Stimulated activated CD8-positive, alpha-beta memory T cell treated with anti-CD3 and anti-CD28 coated beads, Interleukin-4, amount 100 ng/mL, for 1 hour (primary cell): ENCODE measurements at places on chromosomes 4 and X.

DNA sequence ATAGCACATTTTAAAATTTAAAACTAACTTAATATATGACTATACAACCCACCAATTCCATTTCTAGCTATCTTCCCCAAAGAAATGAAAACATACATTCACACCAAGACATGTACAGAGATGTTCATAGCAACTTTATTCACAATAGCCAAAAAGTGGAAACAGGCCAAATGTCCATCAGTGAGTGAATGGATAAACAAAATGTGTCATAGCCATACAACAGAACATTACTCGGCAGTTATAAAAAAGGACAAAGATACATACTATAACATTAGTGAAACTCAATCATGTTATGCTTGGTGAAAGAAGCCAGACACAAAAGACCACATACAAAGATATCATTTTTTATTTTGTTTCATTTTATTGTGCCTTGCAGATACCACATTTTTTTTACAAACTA lies 396.8 kb downstream of the PACRGL start:
- no peak for DNase-seq

- DNase-seq = no peak
Measured at GRCh38 chrX:120697053-120697452, 67.2 kb upstream of the C1GALT1C1 start.

DNA sequence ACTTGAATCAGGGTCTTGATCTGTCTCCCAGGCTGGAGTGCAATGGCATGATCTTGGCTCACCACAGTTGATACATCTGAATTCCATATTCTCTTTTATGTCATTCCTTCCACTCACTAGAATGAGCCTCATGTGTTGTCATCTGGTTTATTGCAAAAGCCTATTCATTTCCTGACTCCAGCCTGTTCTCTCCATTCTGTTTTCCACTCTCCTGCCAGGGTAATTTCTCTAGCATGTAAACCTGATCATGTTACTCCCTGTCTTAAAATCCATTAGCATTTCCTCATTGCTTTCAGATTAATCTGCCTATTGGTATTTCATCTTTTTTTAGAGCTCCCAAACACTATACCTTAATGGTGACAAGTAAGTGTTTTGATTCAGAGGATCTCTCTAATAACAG lies 4.3 kb upstream of the DDX60L start:
- no peak for DNase-seq

- DNase-seq = no peak
Measured at GRCh38 chrX:10582945-10583344, 37.4 kb downstream of the MID1 start.

- no peak for DNase-seq
Measured at GRCh38 chrX:152821145-152821765, 9.3 kb downstream of the CETN2 start.

GRCh38 chr4:128347175-128347868 lies 59.7 kb upstream of the PGRMC2 start:
- DNase-seq = no peak

DNA sequence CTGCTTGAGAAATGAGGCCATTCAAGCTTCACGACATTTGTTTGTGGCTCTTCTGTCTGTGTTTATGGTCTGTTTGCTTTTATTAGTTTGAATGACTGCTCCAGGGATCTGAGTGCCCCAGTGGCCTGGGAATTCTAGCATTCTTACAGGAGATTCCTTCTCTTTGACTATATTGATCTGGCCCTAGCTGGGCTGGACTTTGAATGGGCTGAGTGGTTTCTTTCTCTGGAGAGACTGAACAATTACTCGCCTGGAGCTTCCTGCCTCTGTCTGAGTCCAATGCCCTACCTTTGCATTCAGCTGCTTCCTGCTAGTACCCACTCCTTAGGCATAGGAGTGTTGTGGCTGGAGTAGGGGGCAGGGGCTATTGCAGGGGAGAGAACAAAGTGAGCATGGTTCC lies 51.2 kb upstream of the EDA start:
- no peak for DNase-seq

DNA sequence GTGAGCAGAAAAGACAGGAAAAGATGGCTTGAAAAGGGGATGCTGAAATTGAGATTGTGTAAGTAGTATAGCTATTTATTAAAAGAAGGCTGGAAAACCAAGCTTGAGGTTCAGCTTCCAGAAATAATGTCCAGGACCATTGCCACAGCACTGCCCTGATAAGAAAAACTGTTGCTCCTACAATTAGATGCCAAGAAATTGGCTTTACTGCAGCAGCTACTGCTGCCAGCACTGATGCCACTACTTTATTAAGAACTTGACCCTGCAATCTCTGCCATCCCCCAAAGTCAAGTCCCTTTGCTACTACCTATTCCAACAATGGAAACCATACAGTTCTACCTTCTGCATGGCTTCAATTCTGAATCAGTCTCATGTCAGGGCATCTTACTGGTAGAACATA lies 130.0 kb upstream of the VAMP7 start:
- no peak for DNase-seq

GRCh38 chr4:47010912-47011446 lies 17.6 kb upstream of the GABRA4 start:
- no peak for DNase-seq

- no peak for DNase-seq
Measured at GRCh38 chr4:5019796-5020195, 538 bp upstream of the CYTL1 start.

DNA sequence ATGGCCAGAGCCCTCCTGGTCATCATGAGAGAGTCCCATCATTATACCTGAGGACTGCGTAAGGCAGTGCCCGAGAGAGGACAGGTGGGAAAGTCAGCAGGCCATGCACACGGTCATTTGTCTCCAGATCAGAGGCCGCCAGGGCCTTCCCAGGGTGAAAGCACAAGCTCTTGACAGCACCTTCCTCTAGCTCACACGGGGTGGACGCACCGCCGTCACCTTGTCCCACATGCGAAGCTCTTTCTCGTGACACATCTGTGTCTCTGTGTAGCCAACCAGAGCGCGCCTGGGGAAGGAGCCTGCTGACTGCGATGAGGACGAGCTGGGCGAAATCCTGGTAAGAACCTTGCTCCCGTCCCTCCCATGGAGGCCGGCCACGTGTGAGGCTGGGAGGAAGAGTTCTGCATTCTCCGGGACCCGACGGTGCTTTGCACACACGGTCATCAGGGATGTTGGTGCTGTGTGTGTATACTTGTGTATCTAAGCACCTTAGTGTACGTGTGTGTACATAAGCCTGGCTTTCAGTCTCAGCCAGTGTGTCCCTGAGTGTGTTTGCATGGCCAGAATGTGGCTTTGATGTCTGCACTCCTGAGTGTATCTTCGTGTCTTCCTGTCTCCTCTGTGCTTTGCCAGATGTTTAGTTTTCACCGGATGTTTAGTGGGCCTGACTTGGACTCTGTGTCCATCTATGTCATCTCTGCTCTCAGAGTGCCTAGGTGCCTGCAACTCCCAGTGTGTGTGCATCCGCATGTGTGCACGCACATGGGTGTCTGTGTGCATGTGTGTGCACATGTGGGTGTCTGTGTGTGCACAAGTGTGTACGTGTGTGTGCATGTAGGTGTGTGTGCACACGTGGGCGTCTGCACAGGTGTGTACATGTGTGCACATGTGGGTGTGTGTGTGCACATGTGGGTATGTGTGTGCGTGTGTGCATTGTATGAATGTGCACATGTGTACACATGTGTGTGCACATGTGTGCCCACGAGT lies 15.1 kb downstream of the ATP5ME start:
- DNase-seq = no peak

DNA sequence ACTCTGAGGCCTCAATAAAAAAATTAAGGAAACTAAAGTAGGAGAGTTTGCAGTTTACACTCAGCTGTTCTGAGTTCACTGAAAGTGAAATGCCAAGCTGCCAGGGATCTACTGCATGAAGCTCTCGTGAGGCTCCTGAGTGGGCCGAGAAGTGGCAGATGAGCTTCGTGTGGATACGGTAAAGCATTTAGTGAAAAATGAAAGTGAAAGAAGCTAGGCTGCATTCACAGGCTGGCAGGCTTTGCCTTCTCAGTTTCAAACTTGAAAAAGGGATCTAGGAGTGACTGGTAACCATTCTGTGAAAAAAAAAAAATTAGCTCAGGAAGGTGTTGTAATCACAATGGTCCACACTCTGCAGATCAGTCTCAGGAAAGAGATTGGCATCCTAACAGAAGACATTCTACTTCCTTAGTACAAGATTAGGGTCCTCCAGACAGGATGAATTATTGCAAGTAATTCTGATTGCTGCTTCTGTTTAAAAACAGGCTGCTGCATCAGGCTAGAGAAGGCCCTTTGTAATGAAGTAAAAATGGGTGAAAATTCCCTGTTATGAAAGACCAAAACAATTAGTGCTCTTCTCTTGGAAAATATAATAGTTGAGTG lies 679.9 kb downstream of the RPA4 start:
- peak; percentile 11 for DNase-seq

- no peak for DNase-seq
Measured at GRCh38 chr4:184408021-184408683, 66.2 kb downstream of the IRF2 start.

- DNase-seq = no peak
Measured at GRCh38 chr4:184014301-184014700, 109.2 kb downstream of the STOX2 start.

GRCh38 chr4:157550028-157550427 lies 329.5 kb downstream of the GRIA2 start:
- DNase-seq = no peak

DNA sequence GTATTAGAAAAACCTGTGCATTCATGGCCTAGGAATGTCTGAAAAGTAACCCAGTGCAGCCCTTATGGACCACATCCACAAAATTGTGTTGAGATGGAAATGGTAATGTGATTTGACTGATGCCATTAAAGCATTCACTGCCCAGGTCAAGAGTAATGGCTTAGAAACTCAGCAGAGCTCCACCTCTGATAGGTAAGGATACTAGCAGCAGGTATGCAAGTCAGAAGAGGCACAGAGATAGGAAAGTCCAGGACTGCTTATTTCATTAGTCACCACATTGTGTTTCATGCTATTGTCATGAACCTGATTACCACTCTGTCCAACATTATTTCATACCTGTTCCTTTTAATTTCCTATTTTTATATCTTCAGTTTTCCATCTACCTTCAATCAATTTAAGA lies 2042.2 kb downstream of the ARAP2 start:
- no peak for DNase-seq

- no peak for DNase-seq
Measured at GRCh38 chr4:8542776-8543525, 37.2 kb upstream of the GPR78 start.

- DNase-seq = no peak
Measured at GRCh38 chr4:48945981-48946380, 39.4 kb upstream of the OCIAD2 start.

- no peak for DNase-seq
Measured at GRCh38 chr4:105710678-105711077, 2.1 kb downstream of the GSTCD start.

GRCh38 chr4:13294961-13295605 lies 189.1 kb downstream of the RAB28 start:
- no peak for DNase-seq

- DNase-seq = no peak
Measured at GRCh38 chr4:157999723-158000122, 173.1 kb downstream of the GASK1B start.

GRCh38 chr4:123034023-123034422 lies 111.6 kb upstream of the NUDT6 start:
- no peak for DNase-seq

GRCh38 chr4:167109859-167110258 lies 124.4 kb downstream of the SPOCK3 start:
- DNase-seq = no peak

- DNase-seq = no peak
Measured at GRCh38 chr4:43481526-43481925, 589.0 kb downstream of the GRXCR1 start.

DNA sequence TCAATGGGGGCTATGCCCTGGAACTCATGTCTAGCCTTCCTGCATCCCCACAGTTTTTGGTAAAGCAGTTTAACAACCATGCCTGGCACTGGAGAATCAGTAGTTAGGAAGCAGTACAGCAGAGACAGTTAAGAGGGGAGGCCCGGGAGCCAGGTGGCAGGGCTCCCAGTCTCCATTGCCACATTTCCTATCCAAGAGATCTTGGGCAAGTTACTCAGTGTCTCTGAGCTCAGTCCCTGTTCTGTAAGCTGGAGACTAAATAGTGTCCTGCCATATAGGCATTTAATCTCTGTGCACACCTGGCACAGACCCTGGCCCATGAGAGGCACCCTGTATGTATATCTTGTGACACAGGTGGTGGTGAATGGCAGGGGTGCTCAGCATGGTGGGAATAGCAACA lies 156.1 kb upstream of the EOLA2 start:
- no peak for DNase-seq

GRCh38 chrX:139890991-139891700 lies 41.7 kb downstream of the ATP11C start:
- no peak for DNase-seq

- no peak for DNase-seq
Measured at GRCh38 chrX:38552721-38553120, 8.6 kb upstream of the TSPAN7 start.

- DNase-seq = no peak
Measured at GRCh38 chr4:90584051-90584450, 456.9 kb downstream of the CCSER1 start.

- no peak for DNase-seq
Measured at GRCh38 chr4:140947506-140947905, 185.8 kb downstream of the RNF150 start.

GRCh38 chrX:119762718-119763117 lies 4.3 kb downstream of the SOWAHD start:
- DNase-seq = no peak

DNA sequence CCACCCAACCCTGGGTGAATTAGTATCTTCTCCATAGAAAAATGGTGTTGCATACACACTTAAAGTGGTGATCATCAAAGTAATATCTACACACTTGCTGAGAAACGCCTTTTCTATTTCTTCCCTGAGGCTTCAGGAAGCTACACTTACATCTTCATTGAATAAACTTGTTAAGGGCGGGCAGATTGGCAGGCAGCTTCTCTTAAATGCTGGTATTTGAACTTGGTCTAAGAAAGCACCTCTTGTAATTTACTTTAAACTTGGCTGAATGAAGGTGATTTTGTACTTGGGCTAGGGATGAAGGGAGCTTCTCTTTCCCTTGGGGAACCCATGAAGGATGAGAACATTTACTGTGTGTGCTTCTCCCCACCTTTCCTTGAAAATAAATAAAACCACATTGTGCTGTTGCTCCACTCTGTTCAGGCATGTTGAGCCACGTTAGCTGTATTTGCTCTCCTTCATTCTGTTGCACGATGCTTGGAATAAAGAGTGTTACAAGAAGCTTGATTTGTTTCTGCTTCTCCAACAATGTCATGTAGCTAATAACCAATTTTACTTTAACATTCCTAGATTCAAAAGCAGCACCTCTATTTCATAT lies 430.1 kb downstream of the ANKRD50 start:
- DNase-seq = no peak

DNA sequence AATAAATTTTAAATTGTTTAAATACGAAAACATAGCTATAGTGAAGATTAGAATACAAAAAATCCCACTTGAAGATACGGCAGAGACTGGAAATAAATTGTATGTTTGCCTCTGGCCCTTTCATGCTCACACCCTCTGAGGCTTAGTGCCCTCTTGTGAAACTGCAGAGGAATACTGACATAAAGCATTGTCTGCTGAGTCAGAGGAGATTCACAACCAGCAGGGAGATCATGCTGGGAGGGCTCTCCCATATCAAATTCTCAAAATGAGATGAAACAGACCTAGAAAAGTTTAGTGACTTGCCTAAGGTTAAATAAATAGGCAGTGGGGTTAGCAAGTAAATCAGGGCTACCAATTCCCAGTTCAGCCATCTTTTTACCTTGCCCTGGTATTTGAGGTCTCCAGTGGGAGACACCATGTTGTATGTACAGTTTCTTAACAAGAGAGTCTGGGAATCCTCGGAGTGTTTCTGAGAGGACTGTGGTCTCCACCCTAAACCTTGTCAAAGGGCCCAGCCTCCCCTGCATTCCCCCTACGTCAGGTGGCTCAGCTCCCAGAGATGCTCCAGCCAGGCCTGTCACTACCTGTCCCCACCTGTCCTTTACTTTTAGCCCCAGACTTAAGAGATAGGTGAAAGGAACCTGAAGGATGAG lies 581.4 kb upstream of the DIPK2B start:
- no peak for DNase-seq
